ENCODE measurements at places on chromosomes 16 and 17. TPM values are rescaled to one million over a fixed set of nuclear protein-coding genes. Genes with fewer than 3 reads are reported as not detected.

GRCh38 chr17:32520104-32520701 is 33.4 kb downstream of the CDK5R1 start:
- peak overlapping the region; percentile 39 for H3K4me3 ChIP-seq
- H3K27me3 ChIP-seq = no peaks in the 10 kb centered on the region
- no peaks in the 10 kb centered on the region for H3K4me1 ChIP-seq
- no peak for DNase-seq
- no peak overlapping the region for H3K27ac ChIP-seq
- H3K36me3 ChIP-seq = no peaks in the 10 kb centered on the region

DNA sequence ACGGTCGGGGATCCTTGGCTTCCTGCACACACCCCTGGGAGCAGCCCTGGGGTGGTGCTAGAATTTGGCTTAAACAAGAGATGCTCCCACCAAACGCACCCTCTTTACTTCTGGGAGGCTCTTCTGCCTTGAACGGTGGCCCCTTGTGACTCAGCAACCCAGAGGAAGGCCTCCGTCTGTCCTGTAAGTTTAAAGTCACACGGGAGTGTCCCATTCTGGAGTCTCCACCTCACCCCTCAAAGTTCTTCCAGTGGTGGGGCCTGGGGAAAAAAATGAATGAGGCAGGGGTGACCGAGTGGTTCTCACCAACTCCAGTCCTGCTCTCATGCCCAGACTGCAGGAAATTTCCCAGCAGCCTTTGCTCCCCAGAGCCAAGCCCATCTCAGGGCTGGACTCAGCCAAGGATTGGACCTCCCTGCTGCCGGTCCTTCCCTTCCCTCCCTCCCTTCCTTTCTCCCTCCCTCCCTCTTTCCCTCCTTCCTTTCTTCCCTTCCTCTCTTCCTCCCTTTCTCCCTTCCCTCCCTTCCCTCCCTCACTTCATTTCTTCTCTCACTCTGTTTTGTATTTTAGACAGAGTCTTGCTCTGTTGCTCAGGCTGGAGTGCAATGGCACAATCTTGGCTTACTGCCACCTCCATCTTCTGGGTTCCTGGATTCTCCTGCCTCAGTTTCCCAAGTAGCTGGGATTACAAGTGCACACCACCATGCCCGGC is 11.4 kb downstream of the ITGAD start:
- no peak for DNase-seq
- no peak overlapping the region for H3K4me3 ChIP-seq
- no peak overlapping the region for H3K27ac ChIP-seq
- no peaks in the 10 kb centered on the region for H3K4me1 ChIP-seq
- no peaks in the 10 kb centered on the region for H3K27me3 ChIP-seq

GLP2R gene
- total RNA-seq = under 0.01 TPM

DNA sequence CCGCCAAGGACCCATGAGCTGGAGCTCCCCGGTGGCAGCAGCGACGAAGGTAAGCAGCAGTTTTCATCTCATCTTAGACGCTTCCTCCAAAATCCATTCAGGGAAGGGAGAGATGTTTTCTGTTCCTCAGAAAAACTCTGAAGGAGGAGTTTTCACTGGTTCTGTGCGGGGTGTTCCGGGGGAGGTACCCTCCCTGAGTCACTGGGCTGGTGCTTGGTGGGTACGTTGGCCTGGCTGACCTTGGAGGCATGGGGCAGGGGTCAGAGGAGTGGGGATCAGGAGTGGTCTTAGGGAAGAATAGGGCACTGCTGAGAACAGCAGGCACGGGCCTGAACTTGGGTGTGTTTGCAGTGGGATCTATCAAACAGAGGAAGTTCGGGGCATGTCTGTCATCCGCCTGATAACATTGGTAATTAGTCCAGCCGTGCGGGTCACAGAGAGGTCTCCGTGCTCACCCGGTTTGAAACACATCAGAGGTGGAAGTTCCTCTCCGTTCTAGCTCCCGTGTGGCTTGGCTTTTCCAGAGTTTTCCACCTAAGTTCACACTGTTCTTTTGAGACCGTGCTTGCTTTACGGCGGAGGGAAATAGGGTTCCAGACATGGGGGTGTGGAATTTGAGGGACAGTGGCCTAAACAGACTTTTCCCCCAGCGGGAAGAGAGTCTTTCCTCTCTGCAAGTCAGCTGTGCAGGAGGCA is 59.6 kb upstream of the CIBAR2 start:
- H3K27me3 ChIP-seq = no peaks in the 10 kb centered on the region
- no peak overlapping the region for H3K4me3 ChIP-seq
- no peaks in the 10 kb centered on the region for H3K36me3 ChIP-seq
- no peak for DNase-seq

OTOP2 gene
- 0.46 TPM for total RNA-seq

GRCh38 chr16:30490210-30490609 is 17.7 kb downstream of the ITGAL start:
- H3K4me1 ChIP-seq = no peaks in the 10 kb centered on the region
- H3K4me3 ChIP-seq = no peak overlapping the region

- no peak overlapping the region for H3K4me3 ChIP-seq
- no peaks in the 10 kb centered on the region for H3K4me1 ChIP-seq
- no peak overlapping the region for H3K27ac ChIP-seq
- H3K36me3 ChIP-seq = no peaks in the 10 kb centered on the region
Observed at GRCh38 chr16:78563905-78564304, 464.5 kb downstream of the WWOX start.

- no peaks in the 10 kb centered on the region for H3K27me3 ChIP-seq
- no peaks in the 10 kb centered on the region for H3K36me3 ChIP-seq
- DNase-seq = no peak
- peak overlapping the region; percentile 39 for H3K4me3 ChIP-seq
Observed at GRCh38 chr16:57092786-57093411, 516 bp downstream of the CPNE2 start.

GRCh38 chr17:62823111-62823893 is 15.2 kb upstream of the MARCHF10 start:
- no peak for DNase-seq
- H3K27me3 ChIP-seq = no peaks in the 10 kb centered on the region
- H3K4me3 ChIP-seq = no peak overlapping the region
- no peak overlapping the region for H3K27ac ChIP-seq
- H3K4me1 ChIP-seq = no peaks in the 10 kb centered on the region

HEXIM1 gene
- 24.8 TPM for total RNA-seq

RETREG3 gene
- total RNA-seq = 12.6 TPM

DNA sequence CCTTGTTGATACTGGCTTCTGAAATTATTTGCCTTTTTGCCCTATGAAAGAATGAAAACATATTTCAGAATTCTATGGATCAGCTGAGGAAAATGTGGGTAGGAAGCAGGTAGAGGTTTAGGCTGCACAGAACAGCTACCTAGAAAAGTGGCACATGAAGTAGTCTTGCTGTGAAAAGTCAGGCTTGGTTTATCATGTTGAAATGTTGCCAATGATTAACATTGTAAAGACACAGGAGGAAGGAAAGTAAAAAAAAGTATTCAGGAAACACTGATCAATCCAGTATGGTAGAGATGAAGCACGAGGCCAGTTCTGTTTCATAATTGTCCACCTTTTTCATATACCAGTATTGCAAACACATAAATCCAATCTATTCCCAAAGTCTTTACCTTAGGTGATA is 29.9 kb downstream of the ABCA6 start:
- DNase-seq = no peak
- no peaks in the 10 kb centered on the region for H3K4me1 ChIP-seq

DNA sequence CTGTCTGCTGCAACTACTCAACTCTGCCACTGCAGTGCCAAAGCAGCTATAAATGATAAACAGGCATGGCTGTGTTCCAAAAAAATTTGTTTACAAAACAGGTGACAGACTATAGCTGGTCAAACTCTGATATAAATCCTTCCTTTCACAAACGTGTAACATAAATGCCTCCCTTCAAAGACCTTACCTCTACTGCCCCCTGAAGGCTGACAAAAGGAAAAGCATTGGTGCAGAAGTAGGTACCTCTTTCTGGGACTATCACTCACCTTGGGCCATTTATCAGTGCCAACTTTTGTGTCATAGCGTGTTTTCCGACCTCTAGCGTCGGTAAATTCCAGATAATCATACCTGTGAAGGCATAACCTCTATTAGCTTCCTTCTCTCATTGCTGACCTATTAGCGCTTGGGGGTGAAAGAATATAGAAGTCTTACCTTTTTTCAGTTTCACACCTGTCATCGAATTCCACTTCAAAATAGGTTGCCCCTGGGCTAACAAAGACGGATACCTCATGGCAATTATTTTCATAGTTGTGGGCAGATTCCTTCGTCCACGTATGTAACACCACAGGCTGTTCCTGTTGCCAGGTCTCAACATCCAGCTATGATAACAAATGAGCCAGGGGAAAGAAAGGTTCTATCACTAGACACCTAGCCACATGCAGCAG is 67.9 kb downstream of the ZZEF1 start:
- H3K4me1 ChIP-seq = no peaks in the 10 kb centered on the region
- H3K27ac ChIP-seq = no peak overlapping the region
- no peaks in the 10 kb centered on the region for H3K36me3 ChIP-seq
- H3K4me3 ChIP-seq = no peak overlapping the region

- H3K4me3 ChIP-seq = no peak overlapping the region
- no peak overlapping the region for H3K27ac ChIP-seq
- no peak for DNase-seq
Observed at GRCh38 chr17:48997827-48998586, 822 bp downstream of the IGF2BP1 start.

GRCh38 chr16:57039148-57039812 is 49.9 kb downstream of the NLRC5 start:
- no peaks in the 10 kb centered on the region for H3K4me1 ChIP-seq
- DNase-seq = no peak
- no peak overlapping the region for H3K27ac ChIP-seq
- no peaks in the 10 kb centered on the region for H3K36me3 ChIP-seq
- H3K4me3 ChIP-seq = no peak overlapping the region

DNA sequence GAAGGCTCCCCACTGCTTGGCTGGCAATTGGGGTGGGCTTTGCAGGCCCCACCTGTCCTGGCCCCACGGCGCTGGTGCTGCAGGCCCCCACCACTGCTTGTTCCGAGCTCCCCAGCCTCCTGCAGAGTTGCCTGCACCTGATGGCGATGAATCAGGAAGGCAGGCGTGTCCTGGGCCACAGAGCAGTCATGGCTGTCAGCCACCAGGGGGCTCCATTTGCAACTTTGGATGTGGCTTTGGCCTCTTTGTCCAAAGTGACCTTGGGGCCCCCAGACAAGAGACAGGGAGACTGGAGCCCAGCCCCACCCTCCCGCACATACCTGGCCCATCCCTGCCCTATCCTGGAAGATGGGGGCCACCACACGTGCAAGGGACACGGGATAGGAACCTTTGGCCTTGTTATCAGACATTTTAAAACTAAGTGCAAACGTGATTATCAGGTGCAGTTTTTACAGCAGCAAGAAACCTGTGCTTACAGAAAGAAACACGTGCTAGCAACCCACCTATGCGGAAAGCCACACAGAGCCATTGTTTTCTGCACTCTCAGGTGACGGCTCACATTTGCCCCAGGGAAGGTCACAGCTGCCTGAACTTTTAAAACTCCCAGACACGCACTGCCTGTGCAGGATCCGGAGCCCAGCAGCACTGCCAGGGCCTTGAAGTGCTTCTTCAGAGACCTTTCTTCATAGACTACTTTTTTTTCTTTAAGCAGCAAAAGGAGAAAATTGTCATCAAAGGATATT is at the start of gene DNASE1:
DNASE1 (plus strand) TSS at position 443 of the 743 bp plus-strand sequence. CDS start 683 bp downstream, outside the sequence.
- no peaks in the 10 kb centered on the region for H3K36me3 ChIP-seq
- H3K4me1 ChIP-seq = no peaks in the 10 kb centered on the region
- no peaks in the 10 kb centered on the region for H3K27me3 ChIP-seq
- H3K27ac ChIP-seq = no peak within 1 kb of the TSS
- peak; percentile 36 for DNase-seq
